Gastroesophageal sphincter (tissue), 4 donors: ENCODE measurements at places on chromosomes 7 and 10. TPM values are rescaled to one million over a fixed set of nuclear protein-coding genes. Genes with fewer than 3 reads are reported as not detected.

DNA sequence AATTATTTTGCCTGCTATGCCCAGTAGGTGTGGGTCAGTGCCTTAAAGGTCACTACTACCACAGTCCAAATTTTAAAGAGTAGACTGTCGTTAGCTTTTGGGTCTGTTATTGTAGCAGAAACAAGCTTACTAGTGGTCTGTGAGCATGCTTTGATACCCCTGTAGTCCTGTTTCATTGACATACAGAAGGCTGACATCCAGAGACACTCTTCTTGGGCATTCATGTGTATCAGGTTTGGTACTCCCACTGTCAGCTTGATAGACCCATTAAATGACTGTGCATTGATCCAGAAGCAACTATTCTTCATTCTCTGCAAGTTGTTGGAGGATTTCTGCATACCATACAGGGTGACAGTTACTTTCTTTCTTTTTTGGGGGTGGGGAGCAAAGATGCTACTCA, 884.4 kb upstream of the CELF2 start:
- no peak for ATAC-seq
- no peak overlapping the region for H3K4me3 ChIP-seq
- H3K4me1 ChIP-seq: no peaks in the 10 kb centered on the region
- no peaks in the 10 kb centered on the region for H3K36me3 ChIP-seq
- H3K27me3 ChIP-seq: no peaks in the 10 kb centered on the region

INMT gene
- 115 TPM for total RNA-seq

- H3K36me3 ChIP-seq: no peaks in the 10 kb centered on the region
- ATAC-seq: no peak
Observed at GRCh38 chr7:114885836-114886235, 36.1 kb upstream of the MDFIC start.

- no peaks in the 10 kb centered on the region for H3K4me1 ChIP-seq
- H3K27ac ChIP-seq: no peak overlapping the region
- no peak for ATAC-seq
- H3K27me3 ChIP-seq: peaks cover 47% of the 10 kb centered on the region
Observed at GRCh38 chr10:127909716-127910463, 3.0 kb downstream of the PTPRE start.
